ENCODE measurements at places on chromosomes 11 and 22.
A peak's percentile ranks its signal among the peaks of the same experiment; 100 is the strongest.

DNA sequence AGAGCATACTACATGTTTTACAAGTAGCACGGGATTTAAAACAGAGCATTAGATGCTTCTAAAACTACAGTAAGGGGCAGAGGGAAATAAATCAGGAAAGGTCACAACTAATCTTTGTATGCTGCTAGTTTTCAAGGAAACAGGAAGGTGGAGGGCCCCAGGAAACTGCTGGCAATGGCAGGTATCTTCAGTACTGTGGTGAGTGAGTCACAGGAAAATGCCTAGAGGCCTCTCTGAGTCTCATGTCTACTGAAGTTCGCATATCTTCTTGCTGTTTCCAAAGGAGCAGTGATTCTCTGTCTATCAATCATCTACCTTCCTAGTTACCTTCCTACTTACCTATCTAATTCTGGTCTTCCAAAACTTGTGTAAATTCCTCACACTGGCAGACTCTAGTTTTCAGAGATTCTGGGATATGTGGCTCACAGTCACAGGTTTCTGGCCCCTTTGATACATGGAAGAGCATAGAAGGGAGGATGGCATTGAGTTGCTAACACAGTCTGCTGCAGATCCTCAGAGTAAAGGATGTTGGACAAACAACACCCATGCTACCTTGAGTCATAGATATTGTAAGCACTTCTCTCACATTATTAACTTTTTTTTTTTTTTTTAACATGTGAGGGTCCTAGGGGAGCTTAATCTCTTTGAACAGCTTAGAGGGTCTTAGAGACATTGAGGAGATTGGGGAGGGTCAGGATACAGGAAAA lies 58.8 kb upstream of the SYN3 start:
- DNase-seq = peak; percentile 29

GRCh38 chr22:42247596-42247995 lies 22.9 kb downstream of the TCF20 start:
- no peak for DNase-seq

- no peak for DNase-seq
These were observed 49.3 kb upstream of the CD44 start for GRCh38 chr11:35089666-35090065.

DNA sequence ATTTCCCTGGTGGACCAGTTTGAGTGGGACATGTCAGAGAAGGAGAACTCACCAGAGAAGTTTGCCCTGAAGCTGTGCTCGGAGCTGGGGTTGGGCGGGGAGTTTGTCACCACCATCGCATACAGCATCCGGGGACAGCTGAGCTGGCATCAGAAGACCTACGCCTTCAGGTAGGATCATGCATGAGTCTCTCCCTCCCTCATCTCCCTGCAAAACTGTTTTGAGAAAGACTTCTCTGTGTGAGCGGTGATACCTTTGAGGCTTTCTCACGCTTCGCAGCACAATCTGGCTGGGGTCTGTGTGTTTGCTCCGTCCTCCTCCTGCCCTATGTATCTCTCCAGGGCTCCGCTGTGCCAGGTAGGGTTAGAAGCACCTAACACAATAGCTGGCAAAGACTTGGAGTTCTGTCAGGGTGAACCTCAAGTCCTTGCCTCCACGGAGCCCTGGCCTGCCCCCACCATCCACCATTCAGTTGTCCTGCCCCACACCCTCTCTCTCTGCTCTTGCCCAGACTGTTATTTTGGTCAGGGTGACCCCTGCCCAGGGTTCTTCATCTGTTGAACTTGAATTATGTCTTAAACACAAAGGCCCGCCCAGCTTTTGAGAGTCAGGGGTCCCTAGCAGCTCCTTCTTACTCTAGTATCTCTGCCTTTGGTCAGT lies 13.4 kb downstream of the DERL3 start:
- DNase-seq = no peak

DNA sequence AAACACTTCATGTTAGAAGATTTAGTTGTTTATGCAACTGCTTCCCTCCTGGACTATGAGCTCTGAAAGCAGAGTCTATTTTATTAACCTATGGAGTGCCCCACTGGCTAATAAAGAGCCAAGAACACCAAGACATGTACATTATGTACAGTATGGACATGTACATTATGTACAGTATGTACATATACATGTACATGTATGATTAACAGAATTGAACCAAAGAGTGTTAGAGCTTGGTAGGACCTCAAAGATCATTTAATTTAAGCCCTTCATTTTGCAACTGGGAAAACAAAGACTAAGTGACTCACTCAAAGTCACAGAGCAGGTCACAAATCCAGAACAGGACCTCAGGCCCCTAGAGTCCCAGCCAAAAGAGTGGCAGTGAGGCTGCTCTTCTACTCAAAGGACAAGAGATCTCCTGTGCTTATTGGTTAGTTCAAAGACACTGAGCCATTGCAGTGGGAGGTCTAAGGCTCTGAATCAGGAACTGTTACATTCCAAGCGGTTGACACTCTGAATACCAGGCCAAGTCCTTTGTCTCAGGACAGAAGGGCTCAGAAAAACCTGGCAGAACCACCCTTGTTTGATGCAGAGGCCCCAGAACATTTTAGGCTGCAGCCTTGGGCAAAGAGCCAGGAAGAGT lies 103.8 kb downstream of the FAM168A start:
- DNase-seq = peak; percentile 94

DNA sequence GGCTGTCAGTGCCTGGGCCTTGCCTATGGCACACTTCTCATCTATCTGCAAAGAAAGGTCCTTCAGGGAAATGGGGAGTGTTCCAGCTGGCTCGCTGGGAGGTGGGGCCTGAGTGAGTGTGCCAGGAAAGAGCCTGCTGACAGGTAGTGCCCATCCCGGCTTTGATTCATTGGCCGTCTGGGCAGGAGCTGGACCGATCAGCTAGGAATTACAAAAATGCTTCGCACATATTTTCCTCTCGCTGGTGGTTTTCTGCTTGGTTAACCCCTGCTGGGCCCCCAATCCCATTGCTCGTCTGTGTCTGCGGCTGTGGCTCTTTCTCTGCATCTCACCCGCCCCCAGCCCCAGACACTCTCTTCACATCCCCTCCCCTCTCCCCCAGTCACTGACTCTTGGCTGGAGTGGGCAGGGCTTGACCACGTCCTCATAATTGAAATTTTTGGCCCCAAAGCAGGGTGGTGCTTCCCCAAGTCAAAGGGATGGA lies 10.8 kb downstream of the LIF start:
- DNase-seq = peak; percentile 91

GRCh38 chr11:17794981-17795380 lies 60.4 kb downstream of the KCNC1 start:
- DNase-seq = no peak

GRCh38 chr11:66868082-66868725 lies 11.3 kb downstream of the LRFN4 start:
- no peak for DNase-seq

DNA sequence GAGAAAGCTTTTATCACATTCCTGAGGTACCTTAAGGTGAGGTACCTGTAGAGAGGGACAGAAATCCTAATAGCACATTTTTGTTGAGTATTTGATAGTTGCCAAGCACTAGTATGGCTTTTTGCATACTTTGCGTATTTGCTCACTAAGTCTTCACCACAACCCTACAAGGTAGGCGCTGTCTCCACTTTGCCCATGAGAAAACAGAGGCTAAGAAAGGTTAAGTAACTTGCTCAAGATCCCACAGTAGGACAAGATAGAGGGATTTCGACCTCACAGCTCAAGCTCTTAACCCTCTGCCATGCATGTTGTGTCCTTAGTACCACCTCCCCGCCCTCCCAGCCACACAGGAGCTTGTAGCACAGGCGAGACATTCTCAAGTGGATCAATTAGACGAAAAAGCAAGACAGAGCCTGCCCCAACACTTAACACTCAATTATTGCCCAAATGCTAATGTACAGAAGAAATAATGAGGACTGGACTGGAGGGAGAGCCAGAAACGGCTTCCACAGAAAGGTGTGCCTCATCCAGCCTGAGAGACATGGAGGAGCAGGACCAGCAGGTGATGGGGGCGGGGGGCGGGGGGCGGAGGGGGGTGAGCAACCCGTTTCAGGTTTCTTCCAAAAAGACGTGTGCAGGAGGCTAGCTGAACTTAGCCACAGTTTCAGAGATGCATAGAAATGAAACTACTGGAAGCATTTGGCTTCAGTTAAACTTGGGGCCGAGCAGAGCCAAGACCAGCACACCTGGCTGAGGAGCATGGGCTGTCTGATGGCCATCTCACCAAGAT lies 26.7 kb upstream of the CD44 start:
- DNase-seq = peak; percentile 53

DNA sequence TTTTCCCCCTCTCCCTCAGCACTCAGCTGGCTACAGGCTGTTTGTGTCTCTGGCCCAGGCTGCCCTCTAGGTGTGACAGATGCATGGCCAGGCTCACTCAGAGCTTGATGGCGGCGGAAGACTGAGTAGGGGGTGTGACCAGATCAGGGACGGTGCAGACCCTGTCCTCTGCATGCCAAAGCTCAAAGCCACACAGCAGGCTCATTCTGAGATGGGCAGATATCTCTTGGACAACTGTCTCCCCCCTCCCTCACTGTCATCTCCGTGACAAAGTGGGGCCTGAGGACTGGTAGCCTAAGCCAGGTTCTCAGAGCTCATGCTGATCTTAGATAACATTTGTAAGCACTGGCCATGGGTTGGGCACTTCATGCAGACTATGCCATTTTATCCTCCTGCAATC lies 231.3 kb downstream of the DSCAML1 start:
- DNase-seq = no peak

- peak; percentile 81 for DNase-seq
These were observed 33.4 kb downstream of the TSG101 start for GRCh38 chr11:18493310-18493709.

- DNase-seq = peak; percentile 72
These were observed 15.8 kb downstream of the C11orf71 start for GRCh38 chr11:114384487-114384886.

DNA sequence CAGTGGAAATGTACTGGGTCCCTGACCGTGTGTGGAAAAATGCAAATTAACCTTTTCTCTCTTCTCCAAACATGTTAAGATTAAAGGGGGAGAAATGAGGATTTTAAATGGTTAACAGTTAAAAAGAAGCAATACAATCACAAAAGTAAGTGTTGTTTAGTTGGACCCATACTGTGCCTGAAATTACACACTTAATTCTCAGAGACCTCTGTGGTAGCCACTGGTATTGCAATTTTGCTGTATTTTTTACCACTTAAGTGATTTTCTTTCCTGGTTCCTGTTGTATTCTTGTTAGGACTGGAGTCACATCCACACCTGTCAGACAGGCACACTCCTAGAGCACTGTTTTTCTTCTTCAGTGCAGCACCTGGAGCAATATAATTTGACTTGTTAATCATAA lies 179.6 kb upstream of the PDGFD start:
- peak; percentile 63 for DNase-seq

DNA sequence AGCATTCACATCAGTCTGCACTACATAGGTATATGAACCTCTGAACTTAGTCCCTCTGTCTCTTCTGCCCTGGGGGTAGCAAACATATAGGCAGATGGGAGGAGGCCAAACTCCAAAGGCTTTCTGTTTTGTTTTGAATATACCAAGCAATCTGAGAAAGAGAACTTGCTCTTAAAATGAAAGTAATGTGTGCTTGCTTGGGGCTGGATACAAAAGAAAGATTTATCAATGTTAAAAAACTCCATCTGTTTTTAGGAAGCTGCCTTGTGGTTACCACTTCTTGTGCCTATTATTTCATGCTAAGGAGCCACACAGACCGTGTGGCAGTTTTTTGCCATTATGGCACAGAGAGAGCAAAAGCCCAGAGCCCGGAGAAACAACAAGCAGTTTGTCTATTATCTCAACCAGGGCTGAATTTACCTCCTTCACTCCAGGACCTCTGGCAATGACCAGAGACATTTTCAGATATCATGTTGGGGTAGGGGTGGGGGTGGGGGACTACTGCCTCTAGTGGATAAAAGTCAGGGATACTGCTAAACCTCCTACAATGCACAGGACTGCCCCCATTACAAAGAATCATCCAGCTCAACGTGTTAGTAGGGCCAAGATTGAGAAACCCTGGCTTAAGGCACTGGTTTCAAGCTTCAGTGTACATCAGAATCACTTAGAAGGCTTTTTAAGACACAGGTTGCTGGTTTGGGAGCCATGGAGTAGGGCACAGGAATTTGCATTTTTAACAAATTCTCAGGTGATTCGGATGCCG lies 124.2 kb downstream of the APIP start:
- no peak for DNase-seq

- DNase-seq = peak; percentile 45
These were observed 54.6 kb upstream of the OR5P2 start for GRCh38 chr11:7851391-7851790.

DNA sequence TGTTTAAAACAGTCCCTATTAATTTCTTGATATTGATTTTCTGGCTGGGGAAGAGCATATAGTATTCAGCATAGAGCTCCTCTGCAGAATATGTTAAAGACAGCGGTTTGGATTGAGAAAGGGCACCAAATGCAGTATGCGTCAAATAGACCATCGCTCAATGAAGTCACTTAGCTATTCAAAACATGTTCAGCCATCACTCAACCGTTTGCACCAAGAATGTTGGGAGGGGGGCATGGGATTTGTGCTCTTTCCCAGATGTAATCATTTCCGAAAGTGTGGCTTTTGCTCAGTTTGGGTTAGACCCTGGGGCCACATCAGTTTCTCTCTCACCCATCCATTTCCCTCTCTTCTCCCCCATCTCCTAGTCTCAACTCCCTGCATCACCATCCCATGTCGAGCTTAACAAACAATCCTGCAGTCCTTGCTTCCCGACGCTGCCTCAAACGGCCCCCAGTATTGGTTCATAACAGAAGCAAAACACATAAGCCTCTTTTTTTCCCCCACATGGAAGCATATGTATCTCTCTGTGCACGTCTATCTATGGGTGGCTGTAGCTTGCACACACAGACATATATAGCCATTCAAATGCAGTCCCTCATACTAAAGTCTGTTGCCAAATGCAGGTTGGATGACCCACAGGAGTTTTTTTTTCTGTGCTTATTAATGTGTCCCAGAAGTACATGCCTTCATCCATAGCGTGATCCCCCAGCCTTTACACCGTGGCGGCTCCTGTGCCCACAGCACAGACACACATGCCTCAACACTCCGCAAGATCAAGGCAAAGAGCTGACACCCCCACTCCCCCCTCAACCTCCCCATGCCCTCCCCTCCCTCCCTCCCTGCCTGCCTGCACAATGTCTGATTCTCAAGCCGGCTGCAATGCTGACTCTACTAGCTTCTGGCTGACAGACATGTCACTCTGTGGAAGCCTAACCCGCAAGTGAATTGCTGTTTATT lies 2.6 kb downstream of the CACNG2 start:
- DNase-seq = no peak

DNA sequence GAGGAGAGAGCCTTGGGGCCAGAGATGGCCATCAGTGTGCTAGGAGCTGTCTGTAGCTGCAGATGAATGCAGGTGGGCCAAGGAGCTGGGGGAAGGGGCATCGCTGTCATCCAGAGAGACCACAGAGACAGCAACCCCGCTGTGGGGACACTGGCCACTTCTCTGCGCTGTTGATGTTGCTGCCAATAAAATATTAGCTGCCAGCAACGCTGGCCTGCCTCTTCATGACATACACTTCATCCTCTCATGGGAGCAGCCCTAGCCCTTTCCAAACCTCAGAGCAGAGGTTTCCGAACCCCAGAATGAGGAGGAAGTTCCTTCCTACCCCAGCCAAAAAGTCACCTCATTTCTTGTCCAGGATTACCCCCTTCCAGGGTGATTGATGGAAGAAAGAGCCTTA lies 106.2 kb downstream of the PARVA start:
- DNase-seq = no peak
